T-helper 1 cell (primary cell): ENCODE measurements at places on chromosomes 13 and 19.

GRCh38 chr13:114110091-114110829, 22.2 kb downstream of the RASA3 start:
- DNase-seq: peak; percentile 67

DNA sequence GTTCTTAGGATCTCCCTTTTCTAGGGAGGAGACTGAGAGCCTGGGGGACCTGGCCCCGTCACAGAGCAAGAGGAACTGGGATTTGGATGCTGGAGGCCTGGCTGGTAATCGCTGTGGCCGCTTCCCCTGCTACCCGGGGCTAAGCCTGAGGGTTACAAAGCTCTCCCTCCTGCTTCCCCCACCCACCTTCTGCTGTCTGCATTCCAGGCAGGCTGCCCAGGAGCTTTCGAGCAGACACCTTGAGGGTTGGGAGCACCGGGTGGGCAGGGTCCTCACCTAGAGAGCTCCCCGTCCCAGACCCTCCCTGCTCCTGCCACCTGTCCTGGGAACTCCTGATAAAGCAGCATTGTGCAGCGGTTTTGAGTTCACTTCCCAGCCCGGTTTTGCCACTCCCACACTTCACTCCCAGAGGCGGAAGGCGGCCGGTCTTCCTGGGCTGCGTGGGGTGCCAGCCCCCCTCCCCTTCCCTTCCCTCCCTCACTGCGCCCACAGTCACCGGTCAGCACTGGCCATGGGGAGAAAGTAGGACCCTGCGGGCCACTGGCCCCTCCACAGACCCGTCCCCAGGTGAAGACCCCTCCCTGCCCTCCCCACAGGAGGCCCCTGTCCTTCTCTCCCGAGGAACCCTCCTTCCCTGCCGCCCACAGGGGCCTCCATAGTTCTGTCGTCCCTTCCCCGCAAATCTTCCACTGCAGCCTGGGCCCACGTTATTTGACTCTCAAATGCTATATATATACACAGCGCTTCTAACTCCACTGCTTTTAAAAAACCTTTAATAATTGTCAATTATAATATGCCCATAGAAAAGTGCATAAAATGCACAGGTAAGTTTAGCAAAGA, 8.1 kb downstream of the PAK4 start:
- no peak for DNase-seq

- DNase-seq: no peak
These were observed 181.5 kb downstream of the IRS2 start for GRCh38 chr13:109604894-109605293.

DNA sequence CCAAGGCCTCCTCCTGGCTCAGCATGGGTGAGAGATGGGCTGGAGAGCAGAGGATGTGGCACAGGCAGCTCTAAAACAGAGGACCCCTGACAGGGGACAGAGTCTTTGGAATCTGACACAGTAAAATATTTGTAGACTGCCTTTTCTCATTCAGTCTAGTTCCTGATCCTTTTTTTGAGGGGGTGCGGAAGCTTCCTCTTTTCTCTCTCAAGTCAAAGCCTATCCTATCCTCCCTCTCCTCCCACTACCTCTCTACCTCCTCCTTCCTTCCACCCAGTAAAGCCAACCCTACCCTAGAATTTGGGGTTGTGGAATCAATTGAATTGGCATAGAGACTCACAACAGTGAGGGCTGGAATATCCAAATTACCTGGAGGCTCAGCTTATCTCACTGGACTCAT, 82.0 kb downstream of the TEX26 start:
- DNase-seq: no peak

DNA sequence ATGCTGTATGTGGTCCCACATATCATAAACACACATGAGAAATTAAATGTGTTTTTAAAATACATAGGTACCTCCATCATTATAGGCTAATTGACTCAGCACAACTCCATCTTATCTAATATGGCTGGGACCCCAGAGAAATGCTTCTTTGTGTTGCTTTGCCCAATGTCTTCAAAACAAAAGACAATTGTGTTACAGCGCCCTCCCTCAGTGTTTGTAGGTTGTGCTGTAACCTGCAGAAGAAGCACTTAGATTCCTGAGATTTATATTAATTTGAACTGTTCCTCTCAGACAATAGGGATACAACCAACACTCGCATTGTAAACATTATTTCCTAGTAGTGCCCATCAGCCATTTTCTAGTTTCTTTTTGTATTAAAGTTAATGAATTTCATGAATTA, 303.4 kb downstream of the MZT1 start:
- DNase-seq: no peak

- DNase-seq: no peak
These were observed 38.6 kb downstream of the TNFRSF19 start for GRCh38 chr13:23608701-23609413.
